ENCODE measurements at places on chromosomes 12 and 14. TPM values are rescaled to one million over a fixed set of nuclear protein-coding genes. Genes with fewer than 3 reads are reported as not detected.

AICDA gene
- total RNA-seq: not detected

- peak; percentile 27 for DNase-seq
Measured at GRCh38 chr14:71452987-71453386, 479.2 kb upstream of the RGS6 start.

GRCh38 chr14:61454545-61454944, 133.2 kb downstream of the PRKCH start:
- peak; percentile 41 for DNase-seq

MIPOL1 gene
- 0.12 TPM for total RNA-seq

- no peak for DNase-seq
Measured at GRCh38 chr12:132239796-132240668, 89.4 kb downstream of the GALNT9 start.

DNA sequence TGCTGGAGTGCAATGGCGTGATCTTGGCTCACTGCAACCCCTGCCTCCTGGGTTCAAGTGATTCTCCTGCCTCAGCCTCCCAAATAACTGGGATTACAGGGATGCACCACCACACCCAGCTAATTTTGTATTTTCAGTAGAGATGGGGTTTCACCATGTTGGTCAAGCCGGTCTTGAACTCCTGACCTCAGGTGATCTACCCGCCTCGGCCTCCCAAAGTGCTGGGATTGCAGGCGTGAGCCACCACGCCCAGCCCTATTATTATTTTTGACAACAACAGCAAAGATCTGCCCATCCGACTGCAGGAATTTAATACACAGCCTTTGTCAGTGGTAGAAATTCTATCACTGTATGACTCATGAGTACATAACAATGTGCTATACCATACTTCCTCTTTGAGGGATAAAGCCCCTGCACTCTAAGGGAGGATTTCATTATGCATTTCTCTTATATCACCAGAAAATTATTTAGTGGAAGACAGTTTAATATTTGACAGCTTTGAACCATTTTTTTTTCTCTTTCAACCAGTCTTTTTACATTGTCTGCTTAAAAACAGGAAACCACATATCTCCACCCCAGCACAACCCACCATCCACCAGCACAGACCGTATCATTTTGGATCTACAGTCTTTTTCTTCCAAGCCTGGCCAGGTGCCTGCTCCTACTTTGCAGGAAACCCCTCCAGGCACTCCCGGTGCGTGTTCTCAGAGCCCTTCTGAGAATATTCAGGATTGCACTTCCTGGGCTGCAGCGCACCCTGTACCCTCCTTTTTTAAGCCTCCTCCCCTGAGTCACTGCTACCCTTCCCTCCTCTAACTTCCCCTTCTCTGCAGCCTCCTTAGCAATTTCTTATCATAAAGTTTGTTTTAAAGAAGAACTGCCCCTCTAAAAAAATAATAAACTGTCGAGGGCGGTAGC, 594 bp downstream of the ARHGDIB start:
- DNase-seq: peak; percentile 70

DNA sequence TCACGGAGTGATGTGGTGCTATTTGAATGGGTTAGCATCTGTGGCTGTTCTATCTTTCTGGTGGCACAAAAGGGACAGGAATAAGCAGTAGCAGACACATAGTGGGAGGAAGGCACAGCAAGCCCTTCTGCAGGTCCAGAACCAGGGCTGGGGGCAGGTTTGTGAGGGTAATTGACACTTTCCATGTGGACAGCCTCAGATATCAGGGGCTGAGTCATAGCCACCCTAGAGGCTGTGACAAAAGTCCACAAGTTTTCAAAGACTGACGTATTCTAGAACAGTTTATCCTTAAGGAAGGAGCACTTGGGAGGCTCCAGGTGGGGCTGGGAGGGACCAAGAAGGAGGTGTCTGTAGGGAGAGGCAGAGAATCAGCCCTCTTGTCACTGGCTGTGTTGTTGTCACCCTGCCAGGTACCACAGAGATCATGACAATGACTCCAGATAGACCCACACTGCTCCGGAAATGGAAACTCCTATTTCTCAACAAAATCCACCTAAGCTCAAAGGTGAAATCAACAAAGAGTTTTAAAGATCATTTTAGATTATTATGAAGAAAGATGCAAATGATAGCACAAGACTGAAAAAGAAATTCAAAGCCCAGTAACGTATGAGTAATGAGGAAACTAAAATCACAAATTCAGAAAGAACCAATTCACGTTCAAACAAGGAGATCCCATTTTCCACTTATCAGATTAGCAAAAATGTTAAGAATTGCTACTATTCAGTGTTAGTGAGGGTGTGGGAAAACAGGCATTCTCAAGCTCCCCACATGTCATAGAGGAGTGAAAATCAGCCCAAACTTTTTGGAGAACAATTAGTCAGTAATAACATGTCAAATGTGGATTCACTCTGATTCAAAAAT, 48.3 kb downstream of the NFKBIA start:
- DNase-seq: peak; percentile 54

GRCh38 chr12:115752156-115752555, 525.3 kb downstream of the MED13L start:
- DNase-seq: peak; percentile 59

- no peak for DNase-seq
Measured at GRCh38 chr14:68927956-68928675, 51.0 kb downstream of the ACTN1 start.

GRCh38 chr14:81516986-81517797, 16.5 kb downstream of the SEL1L start:
- DNase-seq: no peak

GRCh38 chr12:79326222-79326621, 364.5 kb downstream of the PAWR start:
- DNase-seq: no peak

DNA sequence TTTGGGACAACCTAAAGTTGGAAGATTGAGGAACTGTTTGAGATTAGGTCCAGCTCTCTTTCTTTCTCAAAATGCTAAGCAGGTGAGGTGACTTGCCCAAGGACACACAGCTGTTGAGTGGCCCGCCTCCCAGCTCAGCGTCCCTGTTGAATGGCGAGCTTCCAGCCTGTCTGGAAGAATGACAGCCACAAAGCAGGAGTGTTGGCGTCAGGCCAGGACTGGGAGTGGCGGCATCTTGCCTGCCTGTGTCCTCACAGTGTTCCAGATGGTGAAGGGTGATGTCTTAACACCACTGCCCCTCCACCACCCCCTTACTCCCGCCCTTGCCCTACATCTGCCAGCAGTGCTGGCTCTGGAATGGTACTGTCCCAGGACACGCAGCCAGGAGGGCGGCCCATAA, 4.4 kb upstream of the CEBPE start:
- DNase-seq: no peak

PRKAB1 gene
- total RNA-seq: 16.2 TPM

- DNase-seq: peak; percentile 58
Measured at GRCh38 chr14:61598980-61599379, 96.3 kb upstream of the HIF1A start.

- peak; percentile 46 for DNase-seq
Measured at GRCh38 chr12:53190108-53190729, 9.5 kb upstream of the CSAD start.

DNA sequence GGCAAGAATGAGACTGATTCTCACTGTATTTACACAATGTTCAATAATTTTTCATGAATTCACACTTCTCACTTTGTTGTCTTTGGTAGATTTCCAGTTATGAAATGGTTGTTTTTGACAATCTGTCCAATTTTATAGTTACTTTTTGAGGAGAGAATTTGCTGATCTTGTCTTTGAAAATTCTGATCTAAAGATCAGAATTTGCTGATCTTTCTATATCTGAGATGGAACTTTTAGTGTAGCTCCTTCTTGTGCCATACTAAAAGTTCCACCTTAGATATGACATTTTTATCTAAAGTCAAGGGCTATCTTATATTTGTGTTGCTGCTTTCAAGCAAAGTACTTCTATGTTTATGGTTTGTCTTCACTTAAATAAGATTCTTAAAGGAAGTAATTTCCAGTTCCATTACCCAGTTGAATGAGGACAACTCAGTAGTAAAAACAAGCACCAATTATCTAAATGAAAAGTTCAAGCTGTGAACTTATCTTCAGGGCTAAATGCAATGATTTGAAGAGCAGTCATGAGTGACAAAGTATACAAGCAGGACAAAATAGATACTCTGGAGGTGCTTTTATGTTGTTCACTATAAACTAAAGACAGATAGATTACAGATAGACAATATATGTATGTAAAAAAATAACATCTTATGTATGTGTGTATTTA, 76.4 kb upstream of the FOXG1 start:
- DNase-seq: no peak

DNA sequence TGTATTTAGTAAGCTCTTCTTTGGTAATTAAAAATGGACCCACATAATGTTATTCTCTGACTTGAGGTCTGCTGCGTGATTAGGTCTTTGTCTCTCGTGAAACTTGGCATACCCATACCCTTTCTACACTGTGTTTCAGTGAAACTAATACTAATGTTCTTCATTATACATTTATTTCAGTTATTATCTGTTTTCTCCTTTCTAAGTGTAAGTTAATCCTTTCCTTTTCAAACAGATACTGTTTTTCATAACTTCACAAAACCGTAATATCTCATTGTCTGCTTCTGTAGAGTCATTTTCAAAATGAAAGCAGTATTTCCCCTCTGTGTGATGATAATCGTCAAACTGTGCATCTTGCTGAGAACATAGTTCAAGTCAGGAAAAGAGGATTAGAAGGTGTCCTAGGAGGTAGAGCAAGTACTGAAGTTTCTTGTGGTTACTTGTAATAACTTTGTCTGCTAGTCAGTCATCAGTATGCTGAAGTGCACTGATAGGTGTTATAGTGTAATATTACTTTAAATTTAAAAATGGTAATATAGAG, 15.9 kb downstream of the PYROXD1 start:
- DNase-seq: no peak

- peak; percentile 55 for DNase-seq
Measured at GRCh38 chr12:85836197-85837090, at the start of gene RASSF9. Gene RASSF9, minus strand, starts transcription at chr12:85836409. Its CDS starts 208 bp downstream, at chr12:85836201.

DNA sequence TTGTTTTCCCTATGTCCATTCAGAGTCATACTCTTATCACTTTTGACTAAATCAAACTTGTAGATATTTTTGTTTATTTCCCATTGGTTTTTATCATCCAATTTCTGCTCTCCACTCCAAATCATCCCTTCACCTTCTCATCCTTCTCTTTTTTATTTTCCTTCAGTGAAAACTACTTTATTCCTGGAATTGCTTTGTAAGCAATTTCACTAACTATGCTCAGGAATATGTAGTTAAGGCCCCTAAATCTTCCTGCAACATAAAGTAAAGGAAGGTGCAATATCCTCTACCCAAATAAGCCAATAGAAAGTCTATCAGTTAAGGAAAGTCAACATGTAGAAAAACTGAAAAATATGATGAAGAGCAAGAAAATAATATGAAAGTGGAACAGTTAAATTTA, 308.4 kb downstream of the SEC23A start:
- DNase-seq: no peak

- DNase-seq: no peak
Measured at GRCh38 chr12:120914794-120915193, 10.6 kb upstream of the SPPL3 start.

SSPN gene
- total RNA-seq: 4.1 TPM

- peak; percentile 46 for DNase-seq
Measured at GRCh38 chr12:91215940-91216454, 33.4 kb upstream of the DCN start.

DNA sequence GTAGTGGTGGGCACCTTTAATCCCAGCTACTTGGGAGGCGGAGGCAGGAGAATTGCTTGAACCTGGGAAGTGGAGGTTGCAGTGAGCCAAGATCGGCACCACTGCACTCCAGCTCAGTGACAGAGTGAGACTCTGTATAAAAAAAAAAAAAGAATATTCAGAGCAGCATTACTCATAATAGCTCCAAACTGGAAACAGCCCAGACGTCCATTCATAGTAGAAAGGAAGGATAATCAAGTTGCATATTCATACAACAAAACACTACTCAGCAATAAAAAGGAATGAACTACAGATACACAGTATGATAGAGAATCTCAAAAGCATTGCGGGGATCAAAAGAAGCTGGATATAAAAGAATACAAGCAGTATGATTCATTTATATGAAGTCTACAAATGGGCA, 19.1 kb downstream of the TMEM30B start:
- peak; percentile 43 for DNase-seq

- no peak for DNase-seq
Measured at GRCh38 chr14:33996462-33996861, 45.6 kb upstream of the EGLN3 start.

GRCh38 chr12:68406134-68406576, 74.0 kb upstream of the MDM1 start:
- DNase-seq: peak; percentile 83

EEA1 gene
- total RNA-seq: 13.3 TPM

AKAP6 gene
- 40.6 TPM for total RNA-seq

DNA sequence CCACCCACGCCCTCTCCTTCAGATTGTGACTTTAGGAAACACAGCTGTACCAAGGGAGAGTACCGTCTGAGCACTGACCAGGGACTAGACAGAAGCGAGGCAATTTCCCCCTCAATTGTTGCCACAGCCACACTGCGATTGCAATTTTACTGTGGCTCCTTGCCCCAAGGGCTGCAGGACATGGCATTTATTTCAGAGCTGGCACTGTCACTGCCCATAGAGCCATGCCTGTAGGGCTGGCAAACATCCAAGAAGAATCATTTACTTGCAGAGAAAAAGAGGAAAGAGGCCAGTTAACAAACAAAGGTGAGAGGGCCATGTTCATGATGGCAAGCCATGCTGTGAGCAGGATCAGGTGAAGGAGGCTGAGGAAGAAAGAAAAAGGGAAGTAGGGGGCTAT, 129.6 kb downstream of the EMP1 start:
- no peak for DNase-seq

NKX2-1 gene
- not detected for total RNA-seq

SCNN1A gene
- total RNA-seq: 1.5 TPM

GRCh38 chr14:22509036-22509709, 79.9 kb downstream of the DAD1 start:
- DNase-seq: no peak

- DNase-seq: peak; percentile 98
Measured at GRCh38 chr14:61553730-61554641, 141.3 kb upstream of the HIF1A start.

Measured in M059J (cell line).